ENCODE measurements at places on chromosomes 2 and 18.

DNA sequence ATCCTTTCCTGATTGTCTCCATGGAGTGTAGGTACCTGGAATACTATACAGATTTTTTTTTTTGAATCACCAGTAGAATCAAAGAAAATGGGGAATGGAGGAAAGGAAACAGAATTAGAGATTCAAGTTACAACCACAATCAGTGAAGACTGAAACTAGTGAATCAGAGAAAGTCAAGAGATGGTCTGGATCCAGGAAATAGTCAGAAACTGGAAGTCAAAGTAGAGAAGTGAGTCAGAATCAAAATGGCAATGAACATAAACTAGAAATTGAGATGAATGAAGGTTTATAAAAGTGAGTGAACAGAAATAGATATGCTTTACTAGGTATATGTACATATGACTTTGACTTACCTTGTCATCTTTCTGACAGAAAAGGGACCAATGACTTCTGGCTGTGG, 579.0 kb downstream of the PLCL1 start:
- no peak for DNase-seq

GRCh38 chr2:12262681-12263436, 453.9 kb upstream of the TRIB2 start:
- no peak for DNase-seq

DNA sequence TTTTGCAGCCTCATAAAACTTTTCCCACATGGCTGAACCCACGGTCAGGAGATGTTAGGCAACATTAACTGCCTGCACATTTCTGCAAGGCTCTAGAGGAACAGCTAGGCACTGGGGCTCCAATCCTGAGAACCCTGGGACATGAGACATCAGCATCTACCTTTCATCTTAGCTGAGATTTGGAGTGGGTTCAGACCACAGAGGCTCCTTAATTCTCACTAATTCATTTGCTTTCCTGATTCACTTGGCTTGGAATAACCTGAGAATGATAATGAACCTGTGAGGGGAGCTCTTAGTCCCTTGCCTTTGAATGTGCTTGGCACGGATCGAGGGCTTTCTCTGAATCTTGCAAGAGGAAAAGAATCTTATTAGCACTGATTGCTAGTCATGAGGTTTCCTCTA, 266.2 kb downstream of the FIGN start:
- no peak for DNase-seq

GRCh38 chr18:43031169-43031568, 84.3 kb downstream of the RIT2 start:
- no peak for DNase-seq

- no peak for DNase-seq
Observed at GRCh38 chr18:62088156-62088555, 98.7 kb downstream of the PIGN start.

- DNase-seq: no peak
Observed at GRCh38 chr2:218093879-218094278, 24.8 kb downstream of the RUFY4 start.

GRCh38 chr18:42222557-42222956, 267.5 kb downstream of the PIK3C3 start:
- no peak for DNase-seq

GRCh38 chr18:69580107-69580506, 179.4 kb downstream of the DOK6 start:
- DNase-seq: no peak

GRCh38 chr2:116917196-116917595, 897.3 kb upstream of the DDX18 start:
- DNase-seq: no peak

GRCh38 chr2:10548626-10549025, 100.5 kb upstream of the ODC1 start:
- no peak for DNase-seq

DNA sequence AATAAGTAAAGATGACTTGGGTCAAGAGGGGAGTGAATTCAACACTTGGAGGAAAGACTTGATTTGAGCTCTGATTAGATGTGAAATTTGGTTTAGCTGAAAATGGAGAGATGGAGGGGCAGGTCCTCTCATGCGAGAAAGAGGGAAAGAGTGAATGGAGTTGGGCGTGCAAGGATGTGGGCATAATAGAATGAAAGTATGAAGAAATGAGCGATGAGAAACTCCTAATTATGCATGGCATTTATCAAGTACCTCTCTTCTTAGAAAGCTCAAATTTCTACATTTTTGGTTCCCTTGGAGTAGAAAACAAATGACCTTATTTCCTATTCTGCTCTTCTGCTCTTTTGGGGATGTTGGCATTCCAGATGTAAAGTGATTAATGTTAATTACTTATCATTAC, 161.5 kb downstream of the PHLPP1 start:
- DNase-seq: no peak

GRCh38 chr2:12006850-12007249, 260.4 kb downstream of the LPIN1 start:
- no peak for DNase-seq

DNA sequence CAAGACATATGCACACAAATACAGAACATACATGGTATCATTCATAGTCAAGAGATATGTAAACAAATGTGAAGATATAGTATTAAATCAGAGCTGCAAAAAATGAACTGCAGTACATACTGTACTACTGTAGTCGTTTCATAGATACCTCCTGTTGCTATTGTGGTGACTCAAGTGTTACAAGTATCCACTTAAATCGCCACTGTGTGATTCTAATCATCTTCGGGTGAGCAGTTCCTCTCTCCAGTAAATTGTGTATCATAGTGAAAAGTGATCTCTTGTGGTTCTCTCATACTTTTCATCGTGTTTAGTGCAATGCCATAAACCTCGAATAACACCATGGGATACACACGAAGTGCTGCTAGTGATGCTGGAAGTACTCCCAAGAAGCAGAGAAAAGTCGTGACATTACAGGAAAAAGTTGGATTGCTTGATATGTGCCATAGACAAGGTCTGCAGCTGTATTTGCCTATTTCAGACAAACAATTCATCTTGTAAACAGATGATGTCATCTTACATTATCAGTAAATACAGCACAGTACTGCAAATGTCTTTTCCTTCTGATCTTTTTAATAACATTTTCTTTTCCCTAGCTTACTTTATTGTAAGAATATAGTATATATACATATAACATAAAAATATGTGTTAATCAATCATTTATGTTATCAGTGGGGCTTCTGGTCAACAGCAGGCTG, 222.2 kb downstream of the BCL11A start:
- no peak for DNase-seq

DNA sequence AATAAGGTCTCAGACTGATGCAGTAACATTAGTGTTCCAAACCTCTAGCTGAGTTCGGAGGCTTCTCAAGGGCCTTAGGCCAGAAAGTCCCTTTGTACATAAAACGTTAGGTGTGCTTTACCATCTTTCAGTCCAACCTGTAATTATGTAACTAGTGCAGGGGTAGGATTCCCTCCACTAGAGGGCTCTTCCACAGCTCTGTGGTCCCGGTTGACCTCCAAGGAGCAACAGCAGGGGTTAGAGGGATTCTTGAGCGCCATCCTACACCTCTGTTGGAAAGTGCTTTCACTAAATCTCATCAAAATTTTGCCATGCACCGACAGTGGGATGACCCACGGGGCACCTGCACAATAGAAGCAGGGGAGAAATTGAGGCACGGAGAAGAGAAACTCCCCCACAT, 155.8 kb upstream of the LRP1B start:
- no peak for DNase-seq

GRCh38 chr2:168029071-168029470, 218.3 kb downstream of the STK39 start:
- DNase-seq: no peak

GRCh38 chr2:223217373-223217772, 165.4 kb downstream of the KCNE4 start:
- no peak for DNase-seq

GRCh38 chr2:160028431-160029269, 33.8 kb downstream of the PLA2R1 start:
- DNase-seq: no peak

DNA sequence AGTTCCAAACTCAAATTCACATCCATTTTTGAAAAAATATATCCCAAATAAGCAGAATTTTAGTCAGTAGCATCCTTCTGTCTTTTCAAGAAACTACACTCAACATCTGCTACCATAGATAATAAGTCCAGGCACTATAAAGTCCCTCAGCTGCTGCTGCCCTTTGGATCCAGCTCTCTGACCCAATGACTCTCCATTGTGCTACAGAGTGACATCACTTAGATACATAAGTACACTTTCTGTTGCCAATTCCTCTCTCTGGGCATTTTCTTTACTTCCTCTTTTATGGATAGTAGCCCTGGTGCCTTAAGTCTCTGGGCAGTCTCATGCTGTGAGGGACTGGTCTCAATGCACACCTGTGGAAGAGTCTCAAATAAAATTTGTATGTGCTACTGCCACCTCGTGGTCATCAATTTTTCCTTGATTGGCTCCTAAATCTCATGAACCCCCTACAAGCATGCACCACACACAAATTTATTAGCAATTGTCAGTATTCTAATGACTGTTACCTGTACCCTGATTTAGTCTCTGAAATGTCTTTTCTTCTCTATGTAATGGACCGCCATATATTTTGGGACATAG, 219.2 kb downstream of the LRP1B start:
- DNase-seq: no peak

GRCh38 chr18:46247942-46248341, 143.8 kb downstream of the HAUS1 start:
- no peak for DNase-seq

DNA sequence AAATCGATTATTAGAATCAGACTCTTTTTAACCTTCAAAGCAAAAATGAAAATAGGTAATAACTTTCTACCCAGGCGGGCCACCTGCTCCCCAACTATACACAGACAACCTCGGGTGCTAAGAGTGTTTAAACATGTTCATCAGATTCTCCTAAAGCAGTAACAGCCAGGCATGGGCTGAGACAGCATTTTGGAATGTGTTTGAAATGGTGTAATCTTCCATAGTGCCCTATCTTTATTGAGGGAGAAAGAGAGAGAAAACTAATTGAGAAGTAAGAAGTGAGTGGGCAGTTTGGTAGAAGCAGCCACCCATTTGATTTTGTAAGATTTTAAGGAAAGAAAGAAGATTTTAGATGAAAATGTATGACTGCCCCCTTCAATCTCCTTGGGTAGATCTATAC, 196.1 kb upstream of the CTAGE1 start:
- DNase-seq: no peak

GRCh38 chr2:128820452-128820851, 501.8 kb upstream of the HS6ST1 start:
- DNase-seq: no peak

DNA sequence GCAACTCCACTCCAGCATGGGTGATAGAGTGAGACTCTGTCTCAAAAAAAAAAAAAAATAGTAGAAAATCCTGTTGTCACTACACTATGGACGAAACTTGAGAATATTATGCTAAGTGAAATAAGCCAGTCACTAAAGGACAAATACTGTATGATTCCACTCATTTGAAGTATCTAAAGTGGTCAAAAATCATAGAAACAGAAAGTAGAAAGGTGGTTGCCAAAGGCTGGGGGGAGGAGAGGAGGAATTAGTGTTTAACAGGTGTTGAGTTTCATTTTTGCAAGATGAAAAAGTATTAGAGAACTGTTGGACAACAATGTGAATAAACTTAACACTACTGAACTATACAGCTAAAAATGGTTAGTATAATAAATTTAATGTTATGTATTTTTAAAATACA, 18.8 kb upstream of the RMP24 start:
- no peak for DNase-seq

DNA sequence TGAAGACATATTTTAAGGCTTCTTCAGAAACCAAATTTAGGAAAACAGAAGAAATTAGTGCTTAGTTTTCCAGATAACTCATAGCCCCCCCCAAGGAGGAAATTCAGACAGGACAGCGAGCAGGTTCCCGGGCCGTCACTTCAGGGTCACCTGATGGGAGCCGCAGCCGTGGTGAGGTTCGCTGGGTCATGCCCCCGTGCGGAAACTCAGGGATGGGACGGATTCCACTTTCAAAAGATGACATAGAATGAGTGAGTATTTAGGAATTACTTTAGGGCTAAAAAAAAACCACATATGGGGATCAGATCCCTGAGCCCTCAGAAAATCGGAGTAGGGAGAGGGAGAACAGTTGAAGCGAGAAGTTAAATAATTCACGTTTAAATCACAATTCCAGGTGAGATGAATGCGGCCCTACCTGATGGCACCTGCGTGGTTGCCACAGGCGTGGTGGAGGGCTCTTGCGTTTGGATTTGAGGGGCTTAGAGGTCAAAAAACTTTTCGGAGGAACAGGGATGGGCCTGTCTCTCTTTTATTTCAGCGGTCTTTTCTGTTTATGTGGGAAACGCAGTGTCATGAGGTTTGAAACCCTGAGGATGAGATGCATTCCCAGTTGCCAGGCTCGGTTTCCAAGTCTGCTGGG, 114.4 kb downstream of the NFATC1 start:
- no peak for DNase-seq

- no peak for DNase-seq
Observed at GRCh38 chr2:146997488-146997887, 847.3 kb upstream of the ACVR2A start.

- DNase-seq: no peak
Observed at GRCh38 chr2:29597035-29597434, 324.4 kb downstream of the ALK start.

DNA sequence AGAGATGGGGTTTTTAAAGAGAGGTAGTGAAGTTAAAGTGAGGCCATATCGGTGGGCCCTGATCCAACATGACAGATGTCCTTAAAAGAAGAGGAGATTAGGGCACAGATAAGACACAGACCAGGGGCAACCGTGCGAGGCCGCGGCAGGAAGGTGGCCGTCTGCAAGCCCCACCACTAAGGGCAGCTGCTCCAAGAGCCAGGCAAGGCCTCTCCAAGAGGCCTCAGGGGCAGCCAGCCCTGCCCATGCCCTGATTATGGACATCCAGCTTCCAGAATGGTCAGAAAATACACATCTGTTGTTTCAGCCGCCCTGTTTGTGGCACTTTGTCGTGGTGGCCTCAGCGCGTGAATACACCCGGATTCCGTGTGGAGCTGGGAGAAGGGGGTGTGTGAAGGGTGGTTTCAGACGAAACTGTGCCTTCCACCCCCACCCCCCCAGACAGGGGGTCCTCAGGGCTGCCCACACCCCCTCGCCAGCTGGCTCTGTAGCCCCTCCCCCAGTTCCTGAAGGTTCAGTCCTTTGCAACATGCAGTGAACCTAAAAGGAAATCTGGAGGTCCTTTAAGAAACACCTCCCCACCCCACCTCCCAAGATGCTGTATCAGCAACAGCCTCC, 74.1 kb upstream of the SMAD7 start:
- no peak for DNase-seq

- no peak for DNase-seq
Observed at GRCh38 chr2:196046123-196046917, 22.3 kb downstream of the DNAH7 start.

GRCh38 chr2:217709478-217710210, 293.2 kb downstream of the TNS1 start:
- DNase-seq: no peak
